ENCODE measurements at places on chromosomes 5 and 9.

- DNase-seq: no peak
These were observed 59.6 kb upstream of the CPLANE1 start for GRCh38 chr5:37308793-37309192.

DNA sequence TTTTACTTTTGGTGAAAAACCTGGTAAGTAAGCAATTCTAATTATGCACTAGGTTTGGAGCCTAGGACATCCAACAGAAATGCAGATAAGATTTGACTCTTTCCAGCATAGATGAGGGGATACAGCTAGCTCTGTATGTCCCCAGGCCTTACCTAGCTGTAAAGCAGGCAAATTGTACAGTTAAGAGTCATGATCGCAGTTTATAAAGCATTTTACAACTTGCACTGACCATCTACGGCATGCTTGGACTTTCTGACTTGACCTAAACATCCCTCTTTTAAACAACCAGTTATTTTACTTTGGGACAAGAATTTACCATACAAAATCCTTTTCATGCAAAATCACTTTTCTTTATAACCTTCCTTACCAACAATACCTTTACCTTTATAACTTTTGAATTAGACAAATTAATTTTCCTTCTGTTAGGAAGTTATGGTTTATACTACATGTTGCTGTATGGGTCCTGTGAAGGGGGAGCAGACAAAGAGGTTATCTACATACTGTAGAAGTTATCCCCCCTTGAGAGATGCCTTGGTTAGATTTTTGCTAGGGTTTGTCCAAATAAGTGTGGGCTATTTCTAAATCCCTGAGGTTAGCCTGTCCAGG lies 36.8 kb downstream of the FGD3 start:
- no peak for DNase-seq

GRCh38 chr9:99720455-99721050 lies 101.1 kb upstream of the NR4A3 start:
- peak; percentile 2 for DNase-seq

- no peak for DNase-seq
These were observed 43.7 kb upstream of the ABL1 start for GRCh38 chr9:130791303-130791894.

GRCh38 chr5:39106322-39106721 lies 32.1 kb upstream of the RICTOR start:
- no peak for DNase-seq

- DNase-seq: no peak
These were observed 33.4 kb upstream of the GLIS3 start for GRCh38 chr9:4333231-4333740.

GRCh38 chr9:133112663-133113026 lies 8.4 kb downstream of the RALGDS start:
- peak; percentile 22 for DNase-seq

GRCh38 chr5:16411235-16411634 lies 54.4 kb downstream of the ZNF622 start:
- DNase-seq: no peak

- DNase-seq: no peak
These were observed 128.6 kb upstream of the PUM3 start for GRCh38 chr9:2972475-2972874.

DNA sequence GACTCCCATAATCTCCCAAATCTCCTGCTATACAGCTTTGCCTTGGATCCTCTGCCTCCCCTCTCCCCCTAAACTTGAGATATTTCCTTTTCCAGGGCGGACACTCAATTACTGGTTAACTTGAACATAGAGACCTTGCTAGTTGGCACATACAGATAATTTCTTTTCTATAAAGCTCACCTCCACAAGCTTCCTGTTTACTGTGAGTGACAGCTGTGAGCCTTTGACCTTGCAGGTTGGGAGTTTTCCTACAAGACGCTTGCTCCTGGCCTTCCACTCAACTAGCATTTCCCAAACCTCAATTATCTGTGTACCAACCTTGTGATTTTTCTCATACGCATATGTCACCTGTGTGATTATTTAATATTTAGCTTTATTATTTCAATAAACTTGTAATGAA lies 114.5 kb downstream of the GNA14 start:
- no peak for DNase-seq

DNA sequence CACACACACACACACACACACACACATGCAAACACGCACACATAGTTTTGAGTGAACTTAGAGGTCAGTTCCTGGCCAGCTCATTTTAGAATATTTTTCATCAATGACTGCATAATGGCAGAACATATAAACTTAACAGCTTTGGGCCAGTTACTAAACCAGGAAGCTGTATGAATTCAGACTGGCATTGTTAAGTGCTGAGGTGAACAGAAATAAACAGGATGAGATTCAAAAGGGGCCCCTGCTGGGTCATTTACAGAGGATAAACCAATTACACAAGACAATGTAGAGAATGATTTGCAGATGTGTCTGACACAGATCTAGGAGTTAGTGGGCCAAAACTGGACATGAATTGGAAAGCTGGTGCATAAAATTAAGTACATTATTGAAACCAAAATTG lies 44.6 kb downstream of the MARCHF11 start:
- DNase-seq: no peak

DNA sequence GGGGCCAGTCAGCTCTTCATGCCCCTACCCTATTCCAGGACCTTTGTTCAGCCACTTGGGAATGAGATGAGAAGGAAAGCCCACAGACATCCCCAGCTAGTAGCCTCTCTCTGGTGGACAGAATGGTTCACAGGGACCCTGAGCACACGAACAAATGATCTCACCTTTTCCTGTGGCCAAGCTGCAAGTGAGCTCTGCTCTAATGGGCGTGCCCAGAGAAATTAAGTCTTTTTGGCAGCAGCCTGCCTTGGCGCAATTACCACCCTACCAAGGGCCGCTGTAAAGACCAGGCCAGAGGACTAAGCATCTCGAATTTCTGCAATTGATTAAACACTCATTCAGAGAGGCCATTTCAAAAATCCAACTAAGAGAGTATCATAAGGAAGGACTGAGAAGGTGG lies 56.0 kb downstream of the WHRN start:
- no peak for DNase-seq

GRCh38 chr9:127611603-127611898 lies 526 bp upstream of the STXBP1 start:
- DNase-seq: no peak

DNA sequence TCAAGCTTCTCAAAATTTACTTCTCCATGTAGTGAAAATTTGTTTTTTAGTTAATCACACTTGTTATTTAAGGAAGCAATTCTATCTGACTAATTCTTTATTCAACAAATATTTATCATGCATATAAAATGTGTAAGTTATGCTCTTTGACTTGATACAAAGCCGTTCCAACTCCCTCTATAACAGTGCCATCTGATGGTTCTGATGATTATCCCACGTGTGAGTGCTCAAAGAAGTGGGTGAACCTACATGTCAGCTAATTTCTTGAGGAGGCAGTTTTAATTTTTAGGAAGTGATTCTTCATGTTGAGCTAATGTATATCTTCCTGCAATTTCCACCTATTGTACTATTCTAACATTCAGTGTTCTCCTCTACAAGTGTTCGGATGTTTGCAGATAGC lies 88.8 kb upstream of the BRINP1 start:
- DNase-seq: no peak

DNA sequence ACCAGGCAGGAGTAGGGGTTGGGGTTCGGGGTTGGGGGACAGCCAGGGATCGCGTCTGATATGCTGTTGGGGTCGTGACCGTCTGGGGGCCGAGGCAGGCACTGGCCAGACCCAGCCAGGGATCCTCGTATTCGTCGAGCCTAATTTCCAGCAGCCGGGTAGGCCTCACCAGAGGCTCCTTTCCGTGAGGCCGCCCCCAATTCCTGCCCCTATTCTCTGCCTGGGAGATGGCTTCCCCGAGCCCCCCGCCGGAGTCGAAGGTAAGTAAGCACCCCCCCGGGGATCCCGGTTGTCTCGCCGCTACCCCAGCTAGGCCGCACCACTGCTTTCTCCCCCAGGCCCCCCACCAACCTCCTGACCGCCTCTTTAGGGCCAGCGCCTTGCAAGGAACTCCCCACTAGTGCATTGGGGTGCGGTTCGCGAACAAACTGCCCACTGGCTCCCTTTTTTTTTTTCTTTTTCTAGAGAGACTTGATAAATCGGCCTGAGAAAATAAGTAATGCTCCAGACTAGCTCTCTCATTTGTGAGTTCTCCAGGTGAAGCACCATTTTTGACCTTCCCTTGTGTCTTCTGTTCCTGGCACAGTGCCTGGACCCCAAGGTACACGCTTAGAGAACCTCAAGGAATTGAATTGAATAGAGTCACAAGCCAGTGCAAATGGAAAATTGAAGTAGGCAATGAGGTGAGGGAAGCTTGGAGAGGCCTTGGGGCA lies 435 bp downstream of the ZNF189 start:
- no peak for DNase-seq

DNA sequence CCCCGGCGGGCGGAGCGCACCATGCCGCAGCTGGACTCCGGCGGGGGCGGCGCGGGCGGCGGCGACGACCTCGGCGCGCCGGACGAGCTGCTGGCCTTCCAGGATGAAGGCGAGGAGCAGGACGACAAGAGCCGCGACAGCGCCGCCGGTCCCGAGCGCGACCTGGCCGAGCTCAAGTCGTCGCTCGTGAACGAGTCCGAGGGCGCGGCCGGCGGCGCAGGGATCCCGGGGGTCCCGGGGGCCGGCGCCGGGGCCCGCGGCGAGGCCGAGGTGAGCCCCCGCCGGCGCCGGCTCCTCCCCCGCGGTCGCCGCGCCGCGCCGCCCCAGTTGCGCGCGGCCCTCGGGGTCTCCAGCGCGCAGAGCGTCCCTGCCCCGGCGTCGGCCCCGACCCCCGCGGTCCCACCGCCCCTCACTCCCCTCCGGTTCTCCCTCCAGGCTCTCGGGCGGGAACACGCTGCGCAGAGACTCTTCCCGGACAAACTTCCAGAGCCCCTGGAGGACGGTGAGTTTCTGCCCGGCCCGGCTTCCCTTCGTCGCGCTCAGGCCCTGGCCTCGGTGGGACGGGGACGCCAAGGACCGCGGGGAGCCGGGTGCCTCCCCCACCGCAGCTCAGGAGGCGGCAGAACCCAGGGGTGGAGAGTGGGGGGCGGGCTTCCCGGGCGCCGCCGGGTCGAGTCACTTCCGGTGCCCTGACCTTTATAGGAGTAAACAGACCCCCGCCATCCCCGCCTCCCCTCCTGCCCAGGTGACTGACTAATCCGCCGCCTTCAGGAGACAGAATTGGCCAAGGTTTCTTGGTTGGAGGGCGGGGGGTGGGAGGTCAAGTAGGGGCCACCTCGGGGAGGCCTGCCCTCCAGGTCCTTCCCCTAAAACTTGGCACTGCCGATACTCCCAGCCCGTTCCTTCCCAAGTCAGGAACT lies 665 bp downstream of the TCF7 start:
- DNase-seq: peak; percentile 96

GRCh38 chr5:173328844-173329490 lies 753 bp upstream of the STC2 start:
- no peak for DNase-seq

- no peak for DNase-seq
These were observed 69.4 kb downstream of the FGF18 start for GRCh38 chr5:171488876-171489275.

DNA sequence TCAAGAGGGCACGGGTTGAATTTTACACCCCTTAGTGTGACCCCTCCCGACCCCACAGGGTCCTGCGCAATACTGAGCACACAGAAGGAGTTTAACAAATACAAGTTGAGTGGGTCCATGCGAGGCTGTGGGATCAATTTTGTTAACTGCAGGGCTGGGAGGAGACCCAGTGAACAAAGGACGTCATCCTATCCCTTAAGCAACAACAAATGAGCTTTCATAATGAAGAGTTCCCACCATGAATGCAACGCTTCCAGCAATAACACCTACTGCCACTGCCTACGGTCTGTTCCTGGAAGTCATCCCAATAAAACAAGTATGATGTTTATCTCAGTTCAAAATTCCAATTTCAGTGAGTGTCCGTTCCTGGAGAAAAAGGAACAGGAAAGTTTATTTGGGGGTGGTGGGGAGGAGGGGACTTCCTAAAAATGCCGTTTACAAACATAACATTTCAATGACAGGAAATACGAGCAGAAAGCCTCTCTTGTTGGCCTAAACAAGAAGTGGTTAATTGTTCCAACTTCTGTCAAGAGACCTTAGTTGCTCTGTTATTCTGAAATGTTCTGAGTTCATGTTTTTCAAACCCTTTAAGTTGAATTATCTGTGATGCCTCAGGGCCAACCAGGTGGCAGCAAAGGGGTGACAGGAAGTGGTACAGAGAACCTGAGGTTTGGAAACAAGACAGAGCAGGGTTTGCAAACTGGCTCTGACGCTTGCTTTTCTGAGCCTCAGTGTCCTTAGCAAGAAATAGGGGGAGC lies 65.8 kb upstream of the PLPP6 start:
- peak; percentile 71 for DNase-seq

GRCh38 chr5:174482607-174483024 lies 241.8 kb upstream of the MSX2 start:
- DNase-seq: no peak

GRCh38 chr5:126912616-126913200 lies 117.7 kb downstream of the MARCHF3 start:
- DNase-seq: no peak

- no peak for DNase-seq
These were observed 252.8 kb downstream of the MAST4 start for GRCh38 chr5:66848749-66849641.

DNA sequence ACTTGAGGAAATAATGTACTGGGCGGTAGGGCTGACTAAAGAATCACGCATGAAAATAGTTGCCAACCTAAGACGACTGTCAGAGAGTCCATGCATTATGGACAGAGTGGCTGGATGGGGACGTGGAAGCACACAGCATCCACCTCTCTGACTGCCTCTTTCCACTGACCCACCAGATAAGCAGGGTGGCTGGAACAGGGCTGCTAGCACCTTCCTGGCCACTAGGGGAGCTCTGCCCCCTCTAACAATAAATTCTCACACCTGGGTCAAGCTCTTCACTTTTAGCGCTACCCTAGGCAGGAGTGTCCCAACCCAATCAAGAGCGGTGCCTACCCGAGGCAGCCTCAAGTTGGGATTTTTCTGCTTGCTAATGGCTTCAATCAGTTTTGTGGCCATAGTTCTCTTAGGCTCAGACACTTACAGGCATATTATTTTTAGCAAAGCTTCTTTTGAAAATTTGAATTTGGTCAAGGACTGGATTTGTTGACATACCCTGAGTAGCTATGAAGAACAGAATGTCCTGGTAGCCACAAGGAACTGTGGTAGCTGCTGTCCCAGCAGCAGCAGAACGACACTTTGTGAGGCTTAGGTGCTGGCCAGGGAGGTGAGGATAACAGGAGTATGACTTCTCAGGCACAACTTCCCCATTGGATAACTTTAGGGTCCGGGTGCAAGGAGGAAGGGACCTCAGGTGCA lies 6.9 kb upstream of the TPM2 start:
- DNase-seq: peak; percentile 69
